Activated CD8-positive, alpha-beta memory T cell treated with anti-CD3 and anti-CD28 coated beads, Interleukin-2, amount 50 U/mL, for 4 hours (primary cell): ENCODE measurements at places on chromosomes 7 and 10.

GRCh38 chr10:3167611-3168330 lies 4.8 kb downstream of the PITRM1 start:
- DNase-seq, result no peak

- no peak for DNase-seq
These were observed 15.0 kb downstream of the KIAA1217 start for GRCh38 chr10:24223953-24224352.

DNA sequence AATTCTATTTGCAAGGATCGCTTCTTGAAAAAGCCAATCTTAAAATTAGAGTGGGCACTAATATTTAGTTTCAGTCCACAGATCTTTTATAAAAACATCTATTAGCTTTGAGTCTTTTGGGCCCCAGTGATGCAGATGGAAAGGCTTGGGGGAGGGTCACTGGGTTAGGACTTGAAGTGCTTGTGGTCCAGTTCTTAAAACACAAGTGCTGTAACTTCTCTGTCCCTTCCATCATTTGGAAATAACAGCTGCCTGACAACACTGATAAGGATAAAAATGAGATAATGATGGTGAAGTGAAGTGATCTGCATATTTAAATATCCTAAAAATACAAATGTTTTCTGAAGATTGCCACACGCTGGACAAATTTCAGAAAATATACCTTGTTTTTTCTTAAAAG lies 37.1 kb upstream of the ZRANB1 start:
- DNase-seq, result no peak

- no peak for DNase-seq
These were observed 67.6 kb downstream of the DNMBP start for GRCh38 chr10:99941942-99942820.

DNA sequence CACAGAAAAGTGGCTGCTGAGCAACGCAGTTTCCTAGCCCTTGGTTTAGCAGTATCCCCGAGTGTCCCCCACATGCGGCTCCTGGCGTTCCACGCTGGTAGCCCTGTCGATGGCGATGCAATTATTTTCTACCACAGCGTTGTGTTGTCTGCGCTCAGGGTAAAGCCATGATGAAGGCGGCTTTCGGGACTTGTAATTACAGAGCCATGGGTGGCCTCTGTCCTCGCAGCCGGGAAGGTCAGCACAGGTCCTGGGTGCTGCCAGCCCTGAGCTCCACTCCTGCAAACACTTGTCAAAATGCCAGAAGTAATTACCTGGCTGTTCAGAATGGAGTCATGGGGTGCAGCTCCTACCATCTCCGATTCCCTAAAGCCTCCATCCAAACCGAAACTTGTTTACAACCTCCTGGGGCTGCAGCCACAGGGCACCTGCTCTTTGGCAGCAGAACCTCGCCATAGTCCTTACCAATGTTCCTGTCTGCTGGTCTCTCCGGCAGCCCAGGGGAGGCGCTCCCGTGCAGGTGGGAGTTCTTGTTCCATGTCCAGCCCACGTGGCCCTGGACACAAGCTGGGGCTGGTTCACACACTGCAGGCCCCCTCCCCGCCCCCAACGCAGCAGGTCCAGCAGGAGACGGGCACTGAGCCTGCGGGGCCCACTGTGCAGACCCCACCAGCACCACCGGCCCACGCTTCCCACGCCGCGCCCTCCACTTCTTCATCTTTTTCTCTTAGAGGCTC lies 512.6 kb downstream of the PTPRN2 start:
- DNase-seq, result no peak

DNA sequence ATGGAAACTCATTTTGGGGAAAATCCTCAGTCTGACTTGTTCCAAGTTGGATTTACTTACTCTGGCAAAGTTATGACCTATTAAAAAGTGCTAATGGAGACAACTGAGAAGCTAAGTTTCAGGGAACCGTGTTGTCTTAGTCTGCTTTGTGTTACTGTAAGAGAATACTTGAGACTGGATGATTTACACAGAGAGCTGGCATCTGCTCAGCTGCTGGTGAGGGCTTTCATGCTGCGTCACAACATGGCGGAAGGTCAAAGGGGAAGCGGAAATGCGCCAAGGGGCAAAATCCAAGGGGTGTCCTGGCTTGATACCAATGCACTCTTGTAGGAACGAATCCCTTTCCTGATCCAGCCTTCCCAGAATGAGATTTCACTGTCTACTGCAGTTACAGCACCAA lies 46.4 kb downstream of the MTURN start:
- no peak for DNase-seq

GRCh38 chr10:131997366-131998049 lies 15.8 kb upstream of the BNIP3 start:
- no peak for DNase-seq

DNA sequence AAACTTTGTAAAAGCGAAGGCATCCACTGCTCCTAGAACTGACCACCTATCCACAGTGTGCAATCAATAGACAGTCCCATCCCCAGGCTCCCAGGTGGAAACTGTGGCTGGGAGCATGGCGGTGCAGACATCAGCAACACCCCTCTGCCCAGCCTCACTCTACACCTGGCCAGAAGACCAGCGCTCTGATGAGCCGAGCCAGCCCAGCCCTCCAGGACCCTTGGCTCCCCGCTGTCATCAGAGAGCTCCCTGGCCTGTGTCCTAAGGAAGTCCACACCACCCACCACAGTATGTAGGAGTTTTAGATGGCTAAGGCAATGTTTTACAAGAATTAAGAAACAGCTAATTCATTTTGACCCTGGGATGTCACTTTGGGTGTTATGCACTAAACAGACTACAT lies 81.0 kb downstream of the VOPP1 start:
- no peak for DNase-seq

DNA sequence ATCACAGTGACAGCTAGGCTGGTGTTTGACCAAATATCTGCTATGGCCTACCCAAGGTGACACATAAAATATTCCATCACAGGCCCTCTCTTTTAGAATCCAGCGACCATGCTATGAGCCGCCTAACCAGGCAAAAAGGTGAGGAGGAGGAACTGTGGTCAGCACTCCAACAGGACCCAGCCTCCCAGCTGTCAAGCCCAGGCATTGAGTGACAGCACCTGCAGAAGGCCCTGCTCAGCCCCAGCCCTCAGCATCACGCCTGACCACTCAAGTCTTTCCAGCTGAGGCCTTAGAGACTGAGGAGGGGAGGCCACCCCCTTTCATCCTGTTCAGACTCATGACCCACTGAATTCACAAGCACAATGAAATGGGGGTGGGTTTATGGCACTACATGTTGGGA lies 43.0 kb downstream of the CXCL12 start:
- no peak for DNase-seq

DNA sequence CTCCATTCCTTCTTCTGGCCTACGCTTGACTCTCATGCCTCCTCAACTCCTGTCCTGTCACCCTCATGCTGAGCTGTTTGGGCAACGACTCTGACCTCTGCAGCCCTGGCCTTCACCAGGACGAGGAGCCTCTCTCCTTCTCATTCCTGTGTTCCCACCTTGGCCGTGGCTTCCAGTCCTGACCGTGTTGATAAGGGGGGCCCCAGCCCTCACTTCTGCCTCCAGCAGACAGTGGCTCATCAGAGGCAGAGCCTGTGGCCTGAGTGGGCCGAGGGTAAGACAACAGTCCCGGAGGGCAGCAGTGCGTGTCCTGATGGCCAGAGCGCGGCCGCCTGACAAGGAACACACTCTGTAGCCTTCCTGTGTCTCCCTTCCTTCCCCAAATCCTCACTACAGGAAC lies 61.7 kb upstream of the UBE3C start:
- no peak for DNase-seq

- DNase-seq, result no peak
These were observed 263.6 kb upstream of the ZMIZ1 start for GRCh38 chr10:78805176-78805575.

DNA sequence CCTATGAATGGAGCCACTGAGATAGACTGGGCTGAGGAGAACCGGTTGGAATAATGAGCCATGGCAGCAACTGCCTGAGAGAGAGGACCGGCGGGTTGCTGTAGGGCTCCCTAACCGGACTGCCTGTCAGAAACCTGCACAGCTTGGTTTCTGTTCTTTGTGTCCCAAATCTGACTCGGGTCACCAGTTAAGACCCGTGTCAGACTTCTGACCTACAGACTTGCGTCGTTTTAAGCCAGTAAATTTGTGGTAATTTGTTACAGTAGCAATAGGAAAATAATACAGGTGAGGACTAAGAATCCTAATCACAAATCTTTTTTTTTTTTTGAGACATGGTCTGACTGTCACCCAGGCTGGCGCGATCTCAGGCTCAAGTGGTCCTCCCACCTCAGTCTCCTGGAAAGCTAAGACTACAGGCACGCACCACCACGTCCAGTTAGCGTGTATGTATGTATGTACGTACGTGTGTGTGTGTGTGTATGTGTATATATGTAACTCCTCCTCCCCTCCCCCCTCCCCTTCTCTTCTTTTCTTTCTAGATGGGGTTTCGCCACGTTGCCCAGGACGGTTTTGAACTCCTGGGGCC lies 672 bp upstream of the DDX56 start:
- no peak for DNase-seq

DNA sequence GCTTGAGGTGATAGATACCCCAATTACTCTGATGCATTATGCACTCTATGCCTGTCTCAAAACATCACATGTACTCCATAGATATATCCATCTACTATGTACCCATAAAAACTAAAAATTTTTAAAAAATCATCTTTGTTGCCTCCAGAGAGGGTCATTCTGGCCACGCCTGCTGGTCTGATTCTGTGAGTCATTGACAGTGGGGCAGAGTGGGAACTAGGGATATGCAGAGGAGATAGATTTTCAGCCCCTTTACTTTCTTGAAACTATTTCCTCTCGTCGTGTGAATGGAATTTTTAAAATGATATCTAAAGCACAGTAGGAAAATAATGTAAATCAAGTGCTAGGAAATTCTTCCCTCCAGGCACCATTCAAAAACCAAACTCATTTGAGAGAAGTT lies 715.0 kb upstream of the NRP1 start:
- DNase-seq, result no peak
